Type B pancreatic cell (in vitro differentiated cells): ENCODE measurements at places on chromosomes 5 and 9.

DNA sequence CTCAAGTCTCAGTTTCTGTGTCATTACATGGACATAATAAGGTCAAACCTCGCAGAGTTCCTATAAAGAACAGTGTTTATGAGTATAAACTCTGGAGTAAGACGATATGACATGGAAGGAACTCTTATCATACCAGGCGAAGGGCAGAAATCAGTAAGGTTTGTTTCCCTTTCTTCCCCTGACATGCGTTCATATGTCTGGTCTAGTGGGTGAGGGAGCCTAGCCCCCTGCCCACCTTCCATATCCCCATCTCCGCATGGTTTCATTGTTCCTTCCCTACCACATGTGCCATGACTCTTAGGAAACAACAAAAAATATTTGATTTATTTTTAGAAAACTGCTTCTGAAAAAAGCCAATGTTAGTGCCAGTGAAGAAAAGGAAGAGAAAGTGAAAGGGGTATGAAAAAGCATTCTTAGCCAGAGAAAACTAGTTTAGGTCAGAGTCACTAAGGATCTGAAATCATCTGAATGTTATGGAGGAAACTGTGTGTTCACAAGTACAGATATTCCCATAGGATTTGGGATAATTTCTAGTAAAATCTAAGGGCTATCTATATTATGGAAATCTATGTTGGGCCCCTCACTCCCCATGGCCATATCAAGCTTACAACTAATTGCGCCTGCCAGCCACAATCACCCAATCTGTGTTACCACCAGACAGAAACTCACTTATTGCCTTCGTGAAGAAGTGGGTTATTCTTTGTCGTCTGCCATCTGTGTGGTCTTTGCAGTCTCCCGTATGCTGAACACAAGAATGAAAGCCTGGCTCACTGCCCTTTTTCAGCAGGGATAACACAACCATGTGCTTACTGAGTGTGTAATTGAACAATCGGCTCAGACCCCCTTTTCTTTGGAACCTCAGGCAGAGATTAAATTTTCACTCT lies 19.9 kb upstream of the HMHB1 start:
- no peaks in the 10 kb centered on the region for H3K36me3 ChIP-seq
- peaks cover 2% of the 10 kb centered on the region for H3K27me3 ChIP-seq
- H3K4me1 ChIP-seq, result peaks cover 31% of the 10 kb centered on the region
- DNase-seq, result no peak
- H3K27ac ChIP-seq, result no peak overlapping the region

DNA sequence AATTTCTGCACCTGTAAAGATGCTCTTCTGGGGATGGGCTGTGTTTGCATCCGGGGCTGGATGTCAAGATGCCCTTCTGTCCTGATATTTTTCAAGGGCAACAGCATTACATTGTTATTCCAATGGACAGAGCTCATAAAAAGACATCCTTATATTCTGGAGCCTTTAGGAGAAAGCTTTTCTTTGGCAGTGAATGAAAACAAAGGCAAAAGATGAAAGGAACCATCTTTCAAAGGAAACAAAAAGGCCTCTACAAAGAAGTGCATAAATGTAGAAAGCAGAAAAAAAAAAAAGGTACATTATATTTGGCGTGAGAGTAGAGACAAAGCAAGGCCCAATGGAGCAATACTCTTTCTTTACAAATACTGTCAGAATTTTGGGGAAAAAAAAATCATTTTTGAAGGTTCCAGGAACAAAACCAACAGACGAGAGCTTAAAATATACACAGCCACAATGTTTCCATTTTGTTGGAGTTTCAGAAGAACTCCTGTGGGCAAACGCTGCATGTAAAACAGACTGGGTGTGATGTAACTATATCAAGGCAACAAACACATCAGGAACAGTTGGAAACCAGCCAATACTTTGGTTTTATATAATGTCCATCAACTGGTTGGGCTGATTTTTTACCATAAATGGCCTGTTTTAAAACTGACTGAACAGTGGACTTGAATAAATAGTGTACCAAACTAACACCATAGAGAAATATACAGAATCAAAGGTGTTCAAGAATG lies 885.6 kb upstream of the DMAC1 start:
- H3K27ac ChIP-seq, result no peak overlapping the region
- no peak overlapping the region for H3K4me3 ChIP-seq
- no peaks in the 10 kb centered on the region for H3K27me3 ChIP-seq
- DNase-seq, result no peak
- H3K36me3 ChIP-seq, result peaks cover 3% of the 10 kb centered on the region

- no peak for DNase-seq
Observed at GRCh38 chr9:2526071-2526828, 95.3 kb upstream of the VLDLR start.

GRCh38 chr5:74107899-74108298 lies 481.9 kb downstream of the ARHGEF28 start:
- H3K4me3 ChIP-seq, result no peak overlapping the region
- H3K27ac ChIP-seq, result no peak overlapping the region
- H3K36me3 ChIP-seq, result no peaks in the 10 kb centered on the region

- peak overlapping the region; percentile 87 for H3K4me3 ChIP-seq
- peaks cover 21% of the 10 kb centered on the region for H3K4me1 ChIP-seq
Observed at GRCh38 chr9:127608104-127608966, 3.7 kb upstream of the STXBP1 start.

- no peak for DNase-seq
- H3K36me3 ChIP-seq, result peaks cover 32% of the 10 kb centered on the region
- no peaks in the 10 kb centered on the region for H3K4me1 ChIP-seq
- H3K27me3 ChIP-seq, result no peaks in the 10 kb centered on the region
- H3K27ac ChIP-seq, result no peak overlapping the region
- no peak overlapping the region for H3K4me3 ChIP-seq
Observed at GRCh38 chr5:151037561-151038411, 17.4 kb downstream of the GPX3 start.

- H3K4me3 ChIP-seq, result no peak overlapping the region
- DNase-seq, result no peak
- no peak overlapping the region for H3K27ac ChIP-seq
Observed at GRCh38 chr9:116133163-116133562, 20.4 kb upstream of the PAPPA start.

DNA sequence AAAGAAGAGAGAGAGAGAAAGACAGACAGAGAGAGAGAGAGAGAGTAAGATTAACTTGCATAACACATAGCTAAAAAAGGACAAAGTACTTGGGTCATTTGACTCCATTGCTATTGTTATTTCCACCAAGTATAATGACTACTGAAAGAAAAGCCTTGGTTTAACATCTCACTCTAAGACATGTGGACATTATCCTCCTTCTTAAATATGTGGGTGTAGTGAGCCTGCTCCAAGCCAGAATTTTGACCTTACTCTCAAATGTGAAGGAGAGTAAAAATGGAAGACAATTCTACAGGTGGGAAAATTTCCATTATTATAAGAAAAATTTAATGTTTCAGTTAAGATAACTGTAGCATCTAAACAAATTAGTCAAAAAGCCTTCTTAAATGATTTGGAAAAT lies 8.5 kb upstream of the MARCOL start:
- H3K27ac ChIP-seq, result no peak overlapping the region
- no peak for DNase-seq
- no peaks in the 10 kb centered on the region for H3K36me3 ChIP-seq

- H3K27me3 ChIP-seq, result no peaks in the 10 kb centered on the region
- no peaks in the 10 kb centered on the region for H3K36me3 ChIP-seq
- H3K4me1 ChIP-seq, result peaks cover 7% of the 10 kb centered on the region
- no peak overlapping the region for H3K27ac ChIP-seq
Observed at GRCh38 chr9:99415606-99416005, 193.5 kb downstream of the SEC61B start.

DNA sequence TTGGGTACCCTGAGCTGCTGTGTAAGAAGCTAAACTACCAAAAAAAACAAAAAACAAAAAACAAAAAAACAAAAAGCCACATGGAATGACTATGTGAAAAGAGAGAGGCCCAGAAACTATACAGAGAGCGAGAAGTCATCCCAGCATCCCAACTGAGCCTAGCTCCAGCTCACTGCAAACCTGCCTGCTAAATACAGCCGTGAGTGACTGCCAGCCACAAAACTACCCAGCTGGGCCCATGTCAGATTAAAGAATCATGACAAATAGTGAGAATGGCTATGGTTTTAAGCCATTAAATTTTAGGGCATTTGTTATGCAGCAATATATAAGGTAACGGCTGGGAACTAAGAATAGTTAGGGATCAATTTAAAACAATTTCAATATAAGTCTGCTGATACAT lies 335.1 kb upstream of the PDE4D start:
- H3K27me3 ChIP-seq, result no peaks in the 10 kb centered on the region
- H3K36me3 ChIP-seq, result no peaks in the 10 kb centered on the region
- no peaks in the 10 kb centered on the region for H3K4me1 ChIP-seq
- H3K27ac ChIP-seq, result no peak overlapping the region
- H3K4me3 ChIP-seq, result no peak overlapping the region

- peaks cover 4% of the 10 kb centered on the region for H3K36me3 ChIP-seq
- no peak overlapping the region for H3K4me3 ChIP-seq
- DNase-seq, result no peak
- no peak overlapping the region for H3K27ac ChIP-seq
- H3K27me3 ChIP-seq, result peaks cover 9% of the 10 kb centered on the region
- peaks cover 15% of the 10 kb centered on the region for H3K4me1 ChIP-seq
Observed at GRCh38 chr5:57683036-57683630, 200.5 kb upstream of the ACTBL2 start.

DNA sequence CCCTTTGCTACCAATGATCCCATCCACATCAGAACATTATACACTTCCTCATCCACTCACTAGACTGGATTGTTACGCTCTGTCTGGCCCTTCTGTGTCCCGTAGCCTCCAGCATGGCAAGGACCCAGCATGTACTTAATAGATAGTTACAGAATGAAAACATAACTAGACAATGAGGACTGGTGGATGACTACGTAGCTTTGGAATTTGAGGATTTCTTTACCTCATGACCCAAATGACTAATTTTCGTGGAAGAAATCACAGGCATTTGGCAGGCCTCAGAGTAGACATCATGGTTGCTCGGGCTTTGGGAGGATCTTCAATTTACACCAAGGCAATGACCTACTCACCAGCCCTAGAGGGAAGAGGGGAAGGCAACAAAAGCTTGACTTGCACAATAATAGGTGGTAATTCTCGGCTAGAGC lies 299.8 kb downstream of the TLE1 start:
- H3K27me3 ChIP-seq, result peaks cover 42% of the 10 kb centered on the region
- no peak for DNase-seq
- H3K36me3 ChIP-seq, result peaks cover 3% of the 10 kb centered on the region
- H3K4me3 ChIP-seq, result peak overlapping the region; percentile 48
- peaks cover 32% of the 10 kb centered on the region for H3K4me1 ChIP-seq

- peak within 1 kb of the TSS; percentile 2 for H3K27ac ChIP-seq
- peaks cover 43% of the 10 kb centered on the region for H3K4me1 ChIP-seq
- DNase-seq, result peak; percentile 87
- H3K4me3 ChIP-seq, result peak within 1 kb of the TSS; percentile 98
- H3K27me3 ChIP-seq, result peaks cover 7% of the 10 kb centered on the region
Observed at GRCh38 chr5:139648205-139649081, at the start of gene CXXC5. TSS of gene CXXC5 (plus strand) at chr5:139648349. CDS start at chr5:139680524, 32,175 bp downstream.

DNA sequence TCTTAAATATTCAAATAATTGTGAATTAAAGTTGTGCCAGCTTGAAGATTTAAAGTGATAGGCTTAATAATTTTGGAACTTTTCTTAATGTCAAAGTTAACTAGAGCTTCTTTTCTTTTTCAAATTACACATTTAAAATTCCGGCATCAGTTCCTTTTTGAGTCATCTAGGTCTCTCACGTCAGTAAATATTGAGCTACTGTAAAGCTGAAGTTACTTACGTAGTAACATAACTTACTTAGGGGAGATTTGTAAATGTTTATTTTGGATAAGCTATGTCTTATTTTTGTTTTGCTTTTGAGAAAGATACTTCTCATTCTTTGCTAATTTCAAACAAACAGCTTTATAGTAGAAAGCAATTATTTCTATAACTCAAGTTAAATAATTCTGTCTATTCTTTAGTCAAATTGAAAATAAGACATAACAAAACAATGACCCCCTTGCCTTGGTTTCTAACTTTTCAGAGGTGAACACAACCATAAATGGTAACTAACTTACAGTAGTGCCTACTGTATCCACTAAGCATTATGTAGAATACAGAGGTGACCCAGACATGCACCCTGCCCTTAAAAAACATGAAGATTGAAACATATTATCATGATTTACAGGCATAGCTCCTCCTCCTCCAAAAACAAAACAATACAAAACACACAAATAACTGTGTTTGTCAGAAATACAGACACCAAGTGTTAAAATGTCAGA lies 29.8 kb downstream of the CD274 start:
- no peak for DNase-seq
- no peaks in the 10 kb centered on the region for H3K4me1 ChIP-seq
- H3K36me3 ChIP-seq, result no peaks in the 10 kb centered on the region
- H3K4me3 ChIP-seq, result no peak overlapping the region
- no peaks in the 10 kb centered on the region for H3K27me3 ChIP-seq
- H3K27ac ChIP-seq, result no peak overlapping the region

- no peaks in the 10 kb centered on the region for H3K4me1 ChIP-seq
- no peak overlapping the region for H3K27ac ChIP-seq
- H3K27me3 ChIP-seq, result no peaks in the 10 kb centered on the region
- H3K36me3 ChIP-seq, result peaks cover 23% of the 10 kb centered on the region
- DNase-seq, result no peak
Observed at GRCh38 chr9:70340572-70340971, 73.9 kb downstream of the KLF9 start.

DNA sequence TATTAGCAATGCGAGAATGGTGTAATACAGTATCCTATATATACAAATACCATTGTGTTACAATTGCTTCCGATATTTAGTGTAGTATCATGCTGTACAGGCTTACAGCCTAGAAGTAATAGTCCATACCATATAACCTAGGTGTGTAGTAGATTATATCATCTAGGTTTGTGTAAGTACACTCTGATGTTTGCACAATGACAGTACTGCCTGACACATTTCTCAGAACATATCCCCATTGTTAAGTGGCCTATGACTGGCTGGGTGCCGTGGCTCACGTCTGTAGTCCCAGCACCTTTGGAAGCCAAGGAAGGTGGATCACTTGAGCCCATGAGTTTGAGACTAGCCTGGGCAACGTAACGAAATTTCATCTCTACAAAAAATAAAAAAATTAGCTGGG lies 124.6 kb downstream of the PAM start:
- no peak overlapping the region for H3K27ac ChIP-seq
- H3K4me1 ChIP-seq, result peaks cover 15% of the 10 kb centered on the region
- H3K4me3 ChIP-seq, result no peak overlapping the region
- peaks cover 5% of the 10 kb centered on the region for H3K27me3 ChIP-seq

GRCh38 chr5:75550597-75550996 lies 38.9 kb downstream of the POLK start:
- DNase-seq, result no peak
- H3K36me3 ChIP-seq, result peaks cover 21% of the 10 kb centered on the region
- no peaks in the 10 kb centered on the region for H3K4me1 ChIP-seq
- no peak overlapping the region for H3K27ac ChIP-seq
